Cerebellar nuclear complex (tissue), 1 donor: ENCODE measurements at places on chromosomes 1 and 21.

DNA sequence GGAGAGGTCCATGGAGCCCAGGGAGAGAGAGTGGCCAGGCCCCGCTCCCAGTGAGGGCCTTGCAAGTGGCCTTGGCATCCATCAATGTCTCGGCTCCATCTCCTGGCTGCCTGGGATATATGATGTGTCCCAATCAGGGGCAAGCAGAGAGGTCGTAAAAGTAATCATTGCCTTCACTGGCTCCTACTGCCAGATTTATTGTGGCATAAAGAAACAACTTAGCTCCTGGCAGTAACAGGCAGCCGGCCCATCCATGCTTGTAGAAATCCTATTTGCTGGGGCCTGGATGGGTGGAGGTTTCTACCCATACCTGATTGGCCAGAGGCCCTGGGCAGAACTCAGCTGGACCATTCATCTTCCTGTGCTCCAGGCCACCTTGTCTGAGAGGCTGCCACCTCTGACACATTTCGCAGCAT, 272.6 kb downstream of the MATN1 start:
- no peak for DNase-seq

- DNase-seq: no peak
These were observed 45.3 kb downstream of the TTC39A start for GRCh38 chr1:51285055-51285454.

- DNase-seq: no peak
These were observed 14.3 kb upstream of the KCNK1 start for GRCh38 chr1:233599542-233600073.

DNA sequence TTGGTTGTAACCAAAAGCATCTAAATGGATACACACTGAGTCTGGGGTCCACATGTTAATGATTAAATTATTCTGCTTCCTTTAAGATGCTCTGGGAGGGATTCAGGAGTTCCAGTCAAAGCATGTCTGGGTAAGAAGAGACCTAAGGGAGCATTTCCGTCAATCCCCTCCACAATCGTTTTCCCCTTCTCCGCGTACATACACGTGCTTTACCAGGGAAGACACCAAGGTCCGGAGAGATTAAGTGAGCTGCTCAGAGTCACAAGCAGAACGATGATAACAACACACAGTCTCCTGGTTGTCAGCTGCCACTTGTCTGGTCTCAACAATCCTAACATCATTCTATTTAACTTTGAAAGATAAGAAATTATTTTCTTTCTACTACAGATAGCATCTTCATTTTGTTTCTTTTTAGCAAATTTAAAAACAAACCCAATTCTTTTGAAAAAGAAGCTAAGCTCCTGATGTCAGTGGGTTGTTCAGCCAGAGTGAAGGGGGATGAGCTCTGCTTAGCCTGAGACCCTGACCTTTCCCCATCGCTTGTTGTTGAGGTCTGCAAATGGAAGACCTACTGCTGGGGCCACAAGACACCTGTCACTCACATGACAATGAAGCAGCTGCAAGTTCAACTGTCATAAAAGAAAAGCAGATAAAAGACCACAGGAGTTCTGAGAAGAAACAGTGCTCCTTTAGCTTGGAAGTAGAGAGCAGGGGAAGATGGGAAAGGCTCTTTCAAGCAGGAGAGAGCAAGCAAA, 4.5 kb downstream of the PAFAH2 start:
- no peak for DNase-seq

DNA sequence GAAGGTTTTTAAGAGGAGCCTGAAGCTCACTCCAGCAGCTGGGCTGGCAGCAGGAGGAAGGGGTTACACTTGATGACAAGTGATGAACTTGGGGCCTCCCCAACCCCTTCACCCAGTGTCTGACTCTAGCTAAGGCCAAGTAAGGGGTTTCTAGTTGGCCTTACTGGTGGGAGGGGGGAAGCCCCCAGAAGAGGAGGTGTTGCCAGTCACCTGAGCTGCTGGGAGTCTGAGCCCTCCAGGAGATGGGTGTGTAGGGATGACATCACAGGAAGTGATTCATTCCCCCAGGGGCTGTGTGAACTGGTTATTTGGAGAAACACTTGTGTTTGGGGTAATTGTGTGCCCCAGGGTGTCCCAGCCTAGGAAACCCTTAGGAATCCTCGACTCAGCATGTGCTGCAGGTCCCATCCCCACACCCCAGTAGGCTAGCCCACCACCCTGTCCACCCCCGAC, 3.1 kb downstream of the PADI1 start:
- no peak for DNase-seq

DNA sequence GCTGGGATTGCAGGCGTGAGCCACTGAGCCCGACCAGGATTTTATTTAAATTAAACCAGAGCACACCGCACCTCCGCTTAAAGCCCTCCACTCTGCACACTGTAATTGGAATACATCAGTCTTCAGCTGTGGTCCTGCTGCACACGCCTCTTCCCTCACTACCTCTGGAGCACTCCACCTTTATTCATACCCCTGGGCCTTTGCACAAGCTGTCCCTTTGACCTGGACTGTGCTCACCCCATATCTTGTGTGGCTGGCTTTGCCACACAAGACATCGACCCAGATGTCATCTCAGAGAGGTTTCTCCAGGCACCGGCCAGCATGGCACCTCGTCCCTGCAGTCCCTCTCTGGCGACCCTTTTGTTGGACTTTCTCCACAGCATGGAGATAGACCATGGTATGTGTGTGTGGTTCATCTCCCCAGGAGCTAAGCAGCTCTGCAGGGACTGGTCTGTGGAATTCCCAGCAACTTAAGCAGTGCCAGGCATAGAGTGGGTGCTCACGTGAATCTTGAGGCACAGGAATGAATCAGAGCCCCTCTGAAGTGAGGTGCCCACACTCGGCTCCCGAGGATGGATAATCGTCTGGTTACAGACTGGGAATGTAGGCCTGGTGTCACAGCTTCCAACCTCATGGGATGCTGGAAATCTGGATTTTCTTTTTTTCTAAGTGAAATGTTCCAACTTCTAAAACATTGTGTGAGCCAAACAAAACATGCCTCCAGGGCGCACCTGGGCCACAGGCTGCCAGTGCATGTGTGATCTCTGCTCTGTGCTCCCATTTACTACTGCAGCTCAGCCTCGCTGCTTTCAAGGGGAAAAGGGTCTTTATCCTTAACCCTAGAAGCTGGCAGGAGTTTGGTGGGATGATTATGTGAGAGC, 61.9 kb downstream of the EVA1C start:
- DNase-seq: no peak

- DNase-seq: no peak
These were observed at the start of gene TTC34 for GRCh38 chr1:2801535-2802291. TSS of gene TTC34 (minus strand) at chr1:2801693. CDS start at chr1:2800827, 866 bp downstream.

- no peak for DNase-seq
These were observed 15.1 kb downstream of the IL22RA1 start for GRCh38 chr1:24127801-24128363.

GRCh38 chr1:51736702-51737101, 119.8 kb downstream of the OSBPL9 start:
- DNase-seq: no peak
